ENCODE measurements at places on chromosomes 2 and 18. TPM values are rescaled to one million over a fixed set of nuclear protein-coding genes. Genes with fewer than 3 reads are reported as not detected.

DNA sequence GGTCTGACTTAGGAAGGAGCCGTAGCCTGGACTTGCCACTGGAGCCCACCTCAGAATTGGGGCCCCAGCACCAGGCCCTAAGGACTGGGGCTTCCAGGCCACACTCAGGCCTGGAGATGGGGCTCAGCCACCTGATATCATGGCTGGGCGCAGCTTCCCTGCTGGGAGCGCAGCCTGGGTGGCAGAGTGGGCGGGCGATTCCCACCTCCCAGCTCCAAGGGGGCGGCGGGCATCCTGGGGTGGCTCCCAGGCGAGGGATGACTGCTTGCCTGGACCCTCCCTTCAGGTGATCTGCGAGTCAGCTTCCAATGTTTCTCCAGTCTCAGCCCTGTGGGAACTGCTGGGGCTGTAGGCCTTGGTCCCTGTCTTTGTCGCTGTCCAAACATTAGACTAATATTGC is 20.1 kb downstream of the GPR35 start:
- DNase-seq, result no peak

DNA sequence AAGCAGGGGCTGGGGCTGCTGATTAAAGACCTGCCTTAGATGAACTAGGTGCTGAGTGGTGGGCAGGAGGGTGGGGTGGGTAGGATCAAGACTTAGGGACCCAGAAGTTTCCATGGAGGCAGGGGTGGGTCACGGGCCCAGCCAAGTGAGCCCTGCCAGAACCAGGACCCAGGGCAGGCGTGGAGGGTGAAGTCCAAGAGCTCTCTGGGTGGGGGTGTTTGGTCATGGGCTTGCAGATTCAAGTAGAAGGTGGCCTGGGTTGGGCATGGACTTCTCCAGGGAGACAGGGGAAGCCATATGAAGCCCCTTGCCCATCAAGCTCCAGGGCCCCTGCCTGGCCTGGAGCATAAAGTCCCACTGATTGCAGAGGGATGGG is 168.8 kb downstream of the SMAD7 start:
- DNase-seq, result no peak

- no peak for DNase-seq
Observed at GRCh38 chr18:62407660-62408059, 82.5 kb downstream of the TNFRSF11A start.

DNA sequence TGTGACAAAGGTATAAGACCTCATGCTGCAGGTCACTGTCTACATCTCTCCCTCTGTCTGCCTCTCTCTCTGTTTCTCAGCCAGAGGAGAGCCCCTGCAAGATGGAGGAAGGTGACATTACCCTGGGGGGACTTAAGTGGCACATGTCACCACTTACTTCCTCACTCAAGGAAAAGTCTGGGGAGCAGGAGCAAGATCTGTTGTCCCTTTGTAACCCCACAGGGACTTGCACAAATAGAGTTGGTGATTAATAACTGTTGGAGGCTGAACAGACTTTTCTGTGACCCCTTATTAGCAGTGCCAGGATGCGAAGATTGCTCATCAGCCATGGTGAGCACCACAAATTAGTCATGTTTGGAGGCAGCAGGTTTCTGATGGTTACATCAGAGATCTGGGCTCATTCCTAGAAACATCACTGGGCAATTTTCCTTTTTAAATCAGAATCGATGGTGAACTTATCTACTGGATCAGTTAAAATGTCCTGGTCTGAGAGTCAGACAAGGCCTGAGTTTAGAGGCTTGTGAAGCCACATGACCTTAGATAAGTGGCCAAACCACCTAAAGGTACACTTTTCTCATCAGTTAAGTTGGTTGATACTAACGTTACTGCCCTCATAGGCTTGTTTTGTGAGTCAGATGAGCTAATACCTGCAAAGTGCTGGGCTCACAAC is 81.2 kb upstream of the LTBP1 start:
- no peak for DNase-seq

- no peak for DNase-seq
Observed at GRCh38 chr2:216664593-216665034, 30.7 kb downstream of the IGFBP5 start.

DNA sequence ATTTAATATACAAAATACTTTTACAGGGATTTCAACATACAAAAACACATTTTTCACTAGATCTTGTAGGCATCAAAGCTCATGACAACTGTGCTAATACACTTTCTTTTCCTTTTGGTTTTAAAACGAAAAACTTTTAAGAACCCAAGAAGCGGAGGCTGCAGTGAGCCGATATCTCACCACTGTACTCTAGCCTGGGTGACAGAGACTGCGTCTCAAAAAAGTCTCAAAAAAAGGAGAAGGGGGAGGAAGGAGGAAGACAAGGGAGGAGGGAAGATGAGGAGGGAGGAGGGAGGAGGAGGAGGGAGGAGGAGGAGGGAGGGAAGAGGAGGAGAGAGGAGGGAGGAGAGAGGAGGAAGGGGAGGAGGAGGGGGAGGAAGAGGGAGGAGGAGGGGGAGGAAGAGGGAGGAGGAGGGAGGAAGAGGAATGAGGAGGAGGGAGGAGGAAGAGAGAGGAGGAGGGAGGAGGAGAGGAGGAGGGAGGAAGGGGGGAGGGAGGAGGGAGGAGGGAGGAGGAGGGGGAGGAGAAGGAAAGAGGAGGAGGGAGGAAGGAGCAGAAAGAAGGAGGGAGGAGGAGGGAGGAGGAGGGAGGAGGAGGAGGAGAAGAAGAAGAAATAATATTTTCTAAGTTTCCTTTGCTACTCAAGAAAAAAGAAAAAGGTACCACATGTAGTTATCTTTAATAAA is 13.8 kb downstream of the ROCK2 start:
- DNase-seq, result no peak

GRCh38 chr2:7852546-7852945 is 829.3 kb upstream of the ID2 start:
- no peak for DNase-seq

- DNase-seq, result peak; percentile 71
Observed at GRCh38 chr2:64873472-64873924, 115.7 kb upstream of the SLC1A4 start.

GRCh38 chr2:215428060-215428910 is 7.6 kb downstream of the FN1 start:
- no peak for DNase-seq

GRCh38 chr18:46469186-46469915 is 187.7 kb downstream of the LOXHD1 start:
- DNase-seq, result no peak

- no peak for DNase-seq
Observed at GRCh38 chr2:239227661-239228371, 173.0 kb downstream of the HDAC4 start.

- DNase-seq, result no peak
Observed at GRCh38 chr18:68406761-68407160, 308.1 kb downstream of the TMX3 start.

DNA sequence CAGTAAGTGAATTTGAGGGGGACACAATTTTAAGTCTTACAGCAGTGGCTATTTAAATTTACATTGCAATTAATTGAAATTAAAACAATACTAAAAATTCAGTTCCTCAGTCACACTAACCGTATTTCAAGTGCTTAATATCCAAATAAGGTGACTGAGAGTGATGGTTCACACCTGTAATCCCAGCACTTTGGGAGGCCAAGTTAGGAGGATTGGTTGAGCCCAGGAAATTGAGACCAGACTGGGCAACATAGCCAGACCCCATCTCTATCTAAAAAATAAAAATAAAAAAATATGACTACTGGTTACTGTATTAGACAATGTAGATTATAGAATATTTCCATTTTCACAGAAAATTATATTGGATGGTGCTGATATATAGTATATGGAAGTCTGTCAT is 79.0 kb downstream of the BMPR2 start:
- no peak for DNase-seq

GRCh38 chr2:42693688-42694479 is 70.1 kb downstream of the OXER1 start:
- DNase-seq, result no peak

GRCh38 chr2:61328707-61329251 is 142.1 kb downstream of the USP34 start:
- no peak for DNase-seq

GRCh38 chr18:11553098-11553940 is 56.1 kb upstream of the SLC35G4 start:
- no peak for DNase-seq

DNA sequence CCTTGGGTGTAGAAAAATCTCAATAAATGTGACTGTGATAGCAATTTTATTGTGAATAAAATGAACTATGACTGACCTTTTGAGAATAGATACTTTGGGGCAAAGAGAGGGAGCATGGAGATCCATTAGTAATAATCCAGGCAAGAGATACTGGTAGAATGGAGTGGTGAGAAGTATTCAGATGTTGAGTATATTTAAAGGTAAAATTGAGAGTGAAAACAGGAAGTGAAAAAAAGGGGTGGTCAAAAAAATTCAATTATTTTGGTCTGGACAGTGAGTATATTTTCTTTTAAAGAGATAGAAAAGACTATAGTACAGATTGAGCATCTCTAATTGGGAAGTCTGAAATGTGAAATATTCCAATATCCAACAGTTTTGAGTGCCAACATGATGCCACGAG is 1515.6 kb upstream of the NXPH2 start:
- DNase-seq, result no peak

GRCh38 chr2:186641807-186642321 is 52.0 kb upstream of the FAM171B start:
- DNase-seq, result peak; percentile 30

- DNase-seq, result no peak
Observed at GRCh38 chr18:11154368-11154989, 5.1 kb upstream of the PIEZO2 start.

DNA sequence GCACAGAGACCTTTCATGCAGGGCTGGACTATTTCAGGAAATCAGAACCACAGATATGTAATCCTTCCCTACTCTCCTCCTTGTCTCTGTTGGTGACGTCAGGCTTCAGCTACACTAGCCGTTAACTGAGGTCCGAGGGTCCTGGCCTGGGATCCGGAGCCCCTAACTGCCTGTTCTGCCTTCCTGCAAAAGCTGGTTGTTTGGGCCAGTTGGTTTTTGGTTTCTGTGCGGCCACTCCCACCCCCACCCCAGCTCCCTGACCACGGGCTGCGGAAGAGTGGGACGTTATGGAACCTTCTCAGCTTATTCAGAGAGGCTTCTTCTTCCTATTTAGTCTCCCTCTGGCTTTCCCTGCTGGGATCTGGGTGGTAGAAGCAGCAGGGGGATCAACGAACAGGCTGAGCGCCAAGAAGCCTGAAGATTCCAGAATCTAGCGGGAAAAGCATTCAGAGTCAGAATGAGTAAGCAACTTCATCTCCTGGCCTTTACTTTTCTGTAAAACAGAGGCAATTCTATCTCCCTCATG is 49.3 kb upstream of the ROCK2 start:
- no peak for DNase-seq

DNA sequence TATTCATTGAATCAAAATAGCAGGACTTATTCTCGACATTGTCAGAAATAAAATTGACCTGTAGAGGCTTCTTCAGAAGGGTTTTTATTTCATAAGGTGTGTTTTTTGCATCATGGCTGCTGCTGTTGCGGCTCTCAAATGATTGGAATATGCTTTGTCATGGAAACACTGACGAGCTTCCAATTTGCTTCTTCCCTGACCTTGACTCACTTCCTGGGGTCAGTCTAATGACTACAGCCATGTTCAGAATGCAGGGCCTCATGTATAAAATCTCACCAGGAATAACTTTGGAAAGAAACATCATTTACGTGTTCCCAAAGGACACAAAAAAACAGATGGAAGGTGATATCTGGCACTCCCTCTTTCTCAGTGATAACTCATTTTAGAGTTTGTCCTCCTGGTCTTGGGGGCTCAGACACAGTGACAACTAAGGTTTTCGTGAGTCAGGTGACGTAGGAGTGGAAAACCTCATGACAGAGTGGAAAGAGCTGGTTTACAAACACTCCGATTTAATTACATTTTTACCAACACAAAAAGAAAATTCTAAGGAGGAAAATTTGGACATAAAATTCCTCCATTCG is 467.0 kb upstream of the RAB12 start:
- DNase-seq, result no peak

- no peak for DNase-seq
Observed at GRCh38 chr2:204544961-204545860, at the start of gene PARD3B. TSS of gene PARD3B (plus strand) at chr2:204545475. CDS start at chr2:204546000, 525 bp downstream.

DNA sequence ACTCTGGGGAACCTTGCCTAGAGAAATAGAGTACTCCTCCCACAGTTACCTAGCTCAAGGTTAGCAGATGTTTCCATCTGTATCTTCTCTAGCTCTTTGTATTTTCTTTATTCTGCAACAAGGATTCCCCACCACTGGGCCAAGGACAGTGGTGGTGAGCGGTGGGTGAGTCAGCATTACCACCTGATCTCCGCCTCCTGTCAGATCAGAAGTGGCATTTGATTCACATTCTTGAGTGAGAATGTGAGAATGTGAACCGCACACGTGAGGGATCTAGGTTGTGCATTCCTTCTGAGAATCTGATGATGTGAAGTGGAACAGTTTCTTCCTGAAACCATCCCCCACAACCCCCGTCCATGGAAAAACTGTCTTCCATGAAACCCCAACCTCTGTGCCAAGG is 9.0 kb downstream of the EPB41L3 start:
- DNase-seq, result no peak

- no peak for DNase-seq
Observed at GRCh38 chr18:55400590-55401541, 187.1 kb downstream of the TCF4 start.

- no peak for DNase-seq
Observed at GRCh38 chr2:44970846-44971450, 29.4 kb downstream of the SIX3 start.

GRCh38 chr2:179274749-179275148 is 10.1 kb upstream of the SESTD1 start:
- no peak for DNase-seq

DNA sequence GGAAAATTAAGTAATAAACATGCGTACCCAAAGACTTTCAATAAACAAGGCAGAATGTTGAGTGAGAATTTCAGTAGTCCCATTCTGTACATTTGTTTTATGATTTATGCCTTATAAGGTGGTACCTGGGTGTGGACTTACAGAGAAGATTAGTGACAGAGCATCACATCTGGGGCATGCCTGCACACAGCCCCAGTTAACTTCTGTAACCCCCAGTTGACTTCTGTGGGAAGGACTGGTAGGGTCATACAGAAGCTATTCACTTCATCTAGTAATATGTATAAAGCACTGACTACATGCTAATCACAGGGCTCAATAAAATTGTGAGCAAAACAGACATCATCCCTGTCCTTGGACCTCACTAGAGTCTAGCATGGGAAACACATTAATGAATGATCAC is 16.1 kb downstream of the MREG start:
- DNase-seq, result no peak

The BOLL gene
- total RNA-seq, result not detected

The HOXD8 gene
- total RNA-seq, result not detected

The BCL11A gene
- total RNA-seq, result 0.15 TPM

The UGT1A3 gene
- total RNA-seq, result not detected

The ITGB1BP1 gene
- total RNA-seq, result 195 TPM

The NAT8 gene
- total RNA-seq, result not detected

The SH2D6 gene
- 1.4 TPM for total RNA-seq

The SLC11A1 gene
- total RNA-seq, result 2.1 TPM

The CXCR2 gene
- total RNA-seq, result not detected

The RBM43 gene
- total RNA-seq, result 3.4 TPM
